Activated B cell treated with CpG ODN at 0.5 μM for 24 hours (primary cell): ENCODE measurements at places on chromosomes 6 and 20.

- no peak for DNase-seq
Observed at GRCh38 chr6:166075186-166075585, 92.5 kb downstream of the TBXT start.

GRCh38 chr6:158744986-158745430, 74.2 kb downstream of the EZR start:
- no peak for DNase-seq

GRCh38 chr20:32189123-32189410, 18.5 kb downstream of the PLAGL2 start:
- no peak for DNase-seq

DNA sequence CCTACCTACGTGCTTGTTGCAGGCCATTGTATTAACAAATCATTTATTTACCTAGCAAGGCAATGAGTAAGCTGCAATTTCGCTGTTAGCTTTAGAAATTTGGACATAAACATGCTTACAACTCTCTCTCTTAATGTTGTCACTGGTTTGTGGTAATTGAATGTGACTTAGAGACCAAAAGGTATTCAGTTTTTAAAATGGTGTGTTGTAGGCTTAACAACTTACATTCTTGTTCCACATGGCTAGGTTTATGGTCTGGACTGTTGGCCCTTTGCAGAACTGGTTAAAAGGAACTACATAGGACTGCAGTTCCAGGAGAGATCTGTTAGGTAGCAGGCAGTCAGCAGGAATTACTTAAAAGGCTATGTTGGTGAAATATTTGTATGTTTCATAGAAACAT, 10.3 kb upstream of the CTAGE9 start:
- no peak for DNase-seq

DNA sequence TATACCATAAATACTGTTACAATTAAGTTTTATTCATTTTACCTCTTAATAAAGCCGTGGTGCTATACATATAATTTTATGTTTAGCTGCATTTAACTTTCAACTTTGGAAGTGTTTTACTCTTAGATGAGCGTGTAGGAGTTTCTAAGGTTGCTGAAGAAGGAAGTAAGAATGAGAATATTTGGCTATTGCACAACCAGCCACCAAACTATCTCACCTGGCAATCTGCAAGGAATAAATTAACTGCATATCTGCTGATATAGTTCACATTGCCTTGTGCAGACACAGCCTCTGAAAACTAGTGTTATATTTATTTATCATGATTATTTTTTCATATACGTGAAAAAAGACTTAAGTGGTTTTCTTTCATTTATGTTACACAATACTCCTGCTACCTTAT, 230.4 kb downstream of the PLCB1 start:
- no peak for DNase-seq

- DNase-seq: no peak
Observed at GRCh38 chr6:157747370-157747769, 75.7 kb upstream of the SNX9 start.

DNA sequence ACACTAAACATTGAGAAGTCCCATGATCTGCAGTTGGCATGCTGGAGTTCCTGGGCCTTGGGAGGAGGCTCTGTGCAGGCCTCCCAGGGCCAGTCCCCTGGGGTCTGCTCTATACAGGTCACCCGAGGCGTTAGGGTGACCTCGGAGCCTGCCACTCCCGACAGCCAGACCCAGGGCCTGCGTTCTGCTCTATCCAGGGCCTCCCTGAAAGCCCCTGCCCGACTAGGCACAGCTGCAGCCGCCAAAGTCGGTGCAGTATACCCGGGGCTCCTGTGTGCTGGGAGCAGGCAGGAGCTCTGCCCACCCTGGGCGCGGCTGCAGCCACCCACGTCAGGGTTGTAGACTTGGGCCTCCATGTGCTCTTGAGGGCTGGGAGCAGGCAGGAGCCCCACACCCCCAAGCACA, 6.3 kb upstream of the OR14J1 start:
- DNase-seq: no peak

DNA sequence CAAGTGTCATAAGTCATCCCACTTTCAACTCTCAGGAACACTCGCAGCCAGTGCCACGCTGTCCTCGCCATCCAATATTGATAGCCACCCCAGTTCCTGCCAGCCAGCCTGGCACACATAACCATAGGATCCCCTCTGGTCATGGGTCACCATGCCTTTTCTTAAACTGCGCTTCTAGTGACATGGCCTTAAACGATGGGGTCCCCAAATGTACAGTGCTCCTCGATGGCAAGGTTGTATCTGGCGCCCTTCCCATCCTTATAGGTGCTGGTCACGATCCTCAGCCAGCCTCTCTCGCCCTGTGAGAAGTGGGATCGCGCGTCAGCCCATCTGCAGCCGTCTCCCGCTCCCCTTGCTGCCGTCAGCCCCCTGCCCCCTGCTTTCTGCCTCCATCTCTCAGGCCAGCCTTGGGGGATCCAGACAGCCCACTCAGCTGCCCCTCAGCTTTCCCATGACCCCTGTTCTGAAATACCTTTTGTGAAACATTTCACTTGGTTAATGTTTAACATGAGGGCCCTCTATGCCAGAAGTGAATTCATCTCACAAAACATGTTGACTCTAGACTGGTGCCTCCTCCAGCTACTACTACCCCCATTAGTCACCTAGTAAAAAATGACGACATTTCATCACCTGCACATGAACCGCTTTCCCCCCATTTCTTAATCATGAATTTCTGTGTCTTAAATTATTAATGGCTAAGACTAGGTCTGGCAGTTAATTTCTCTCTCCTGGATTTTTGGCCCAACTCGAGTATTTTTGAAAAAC, 11.4 kb downstream of the CTSZ start:
- DNase-seq: no peak

DNA sequence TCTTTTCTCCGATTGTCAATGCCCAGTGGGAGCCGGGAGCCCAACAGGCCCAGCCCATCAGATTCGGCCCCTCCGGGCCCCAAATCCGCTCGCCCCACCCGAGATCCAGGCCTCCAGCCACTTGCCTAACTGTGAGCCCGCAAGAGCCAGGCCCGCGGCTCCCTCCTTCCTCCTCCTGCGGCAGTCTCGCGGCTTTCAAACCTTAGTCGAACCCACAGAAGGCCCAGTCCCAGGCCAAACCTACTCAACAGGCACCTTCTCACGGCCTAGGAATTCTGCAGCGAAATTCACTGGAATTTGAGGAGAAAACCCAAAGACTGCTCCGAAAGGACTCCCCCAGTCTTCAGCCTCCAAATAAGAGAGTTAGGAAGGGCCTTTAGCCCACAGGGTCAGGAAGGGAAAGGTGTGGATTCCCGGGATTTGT, 2.8 kb upstream of the TFAP2A start:
- DNase-seq: no peak

DNA sequence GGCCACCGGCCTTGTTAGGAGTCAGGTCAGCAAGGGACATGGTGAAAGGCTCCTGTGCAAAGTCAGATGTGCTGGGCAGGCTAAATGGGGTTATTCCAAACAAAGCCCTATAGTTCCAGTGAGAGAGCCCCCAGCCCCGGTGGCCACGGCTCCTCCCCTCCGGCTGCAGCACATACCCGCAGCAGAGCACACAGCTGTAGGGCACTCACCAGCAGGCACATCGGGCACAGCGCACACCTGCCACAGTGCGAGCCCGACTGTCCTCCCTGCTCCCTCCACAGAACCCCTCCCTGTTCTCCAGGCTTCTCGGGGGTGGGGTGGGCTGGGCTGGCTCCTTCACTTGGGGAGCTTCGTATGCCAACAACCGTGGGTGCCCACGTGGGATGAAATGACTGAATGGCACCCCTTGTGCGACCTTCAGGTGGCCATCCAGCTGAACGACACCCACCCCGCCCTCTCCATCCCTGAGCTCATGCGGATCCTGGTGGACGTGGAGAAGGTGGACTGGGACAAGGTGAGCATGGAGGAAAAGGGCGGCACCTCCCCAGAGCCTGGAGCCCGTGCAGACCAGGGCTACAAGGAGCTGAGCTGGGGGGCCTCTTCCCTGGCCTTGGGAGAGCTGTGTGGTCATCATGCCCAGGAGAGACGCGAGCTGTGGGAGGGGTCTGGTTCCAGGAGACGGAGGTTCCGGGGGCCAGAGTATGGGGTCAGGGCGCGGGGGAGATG, 30.9 kb downstream of the PYGB start:
- peak; percentile 12 for DNase-seq

- no peak for DNase-seq
Observed at GRCh38 chr6:116003668-116004067, 57.0 kb downstream of the FRK start.

GRCh38 chr20:20317195-20317594, 50.7 kb upstream of the INSM1 start:
- no peak for DNase-seq

DNA sequence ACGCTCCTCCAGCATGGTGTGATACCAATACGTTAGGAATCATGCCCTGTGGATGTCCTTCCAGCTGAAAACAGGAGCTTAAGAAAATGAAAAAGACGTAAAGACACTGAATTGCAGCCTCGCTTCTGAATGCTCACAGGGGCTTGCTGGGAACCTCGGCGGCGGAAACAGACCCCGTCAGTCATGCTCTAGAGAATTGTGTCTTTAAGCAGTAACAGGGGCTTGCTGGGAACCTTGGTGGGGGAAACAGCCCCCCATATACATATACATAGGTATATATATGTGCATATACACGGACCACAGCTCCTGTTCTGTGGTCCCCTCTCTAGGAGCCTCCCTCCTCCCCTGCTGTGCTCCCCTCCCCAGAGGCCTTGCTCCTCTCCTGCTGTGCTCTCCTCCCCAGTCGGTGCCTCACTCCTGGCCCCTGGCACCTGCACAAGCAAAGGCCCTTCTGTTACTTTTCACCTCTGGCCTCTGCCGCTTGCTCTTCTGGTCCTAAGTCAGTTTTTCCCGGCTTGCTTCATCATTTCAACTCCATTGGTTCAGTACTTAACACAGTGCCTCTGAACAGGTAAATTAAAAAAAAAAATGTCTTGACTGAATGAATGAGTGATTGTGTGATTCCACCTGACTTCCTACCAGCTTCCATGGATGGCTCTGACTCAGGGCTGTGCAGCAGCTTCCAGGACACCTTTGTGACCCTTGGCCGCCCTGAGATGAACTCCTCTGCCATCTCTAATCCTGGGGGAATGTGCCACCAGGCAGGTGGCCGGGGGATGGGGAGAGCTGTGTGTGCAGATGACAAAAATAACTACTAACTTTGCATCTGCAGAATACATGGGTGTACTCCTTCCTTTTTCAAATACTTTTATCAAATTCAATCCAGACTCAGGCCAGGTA, 246.1 kb downstream of the SMOC2 start:
- no peak for DNase-seq

DNA sequence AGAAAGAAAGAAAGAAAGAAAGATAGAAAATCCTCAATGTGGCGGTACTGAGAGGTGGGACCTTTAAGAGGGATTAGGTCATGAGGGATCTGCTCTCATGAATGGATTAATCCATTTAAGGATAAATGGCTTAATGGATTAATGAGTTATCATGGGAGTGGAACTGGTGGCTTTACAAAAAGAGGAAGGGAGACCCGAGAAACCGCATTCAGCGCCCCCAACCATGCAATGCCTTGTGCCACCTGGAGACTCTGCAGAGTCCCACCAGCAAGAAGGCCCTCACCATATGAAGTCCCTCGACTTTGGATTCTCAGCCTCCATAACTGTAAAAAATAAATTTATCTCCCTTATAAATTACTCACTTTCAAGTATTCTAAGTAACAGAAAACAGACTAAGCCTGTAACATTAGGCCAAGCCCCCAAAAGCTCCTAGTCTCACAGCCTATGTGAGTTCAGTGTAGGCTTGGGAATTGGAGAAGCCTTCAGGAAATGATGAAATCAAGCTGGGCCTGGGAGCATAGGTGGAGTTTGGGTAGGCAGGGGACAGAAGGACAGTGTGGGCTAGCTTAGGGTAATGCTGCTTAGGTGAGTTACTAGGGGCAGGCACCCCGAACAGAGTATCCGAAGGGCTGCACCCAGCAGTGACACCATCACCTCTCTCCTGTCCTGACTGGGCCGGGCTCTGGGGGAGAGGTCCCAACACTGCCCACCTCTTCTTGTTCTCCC, 36.2 kb upstream of the RNF24 start:
- no peak for DNase-seq

DNA sequence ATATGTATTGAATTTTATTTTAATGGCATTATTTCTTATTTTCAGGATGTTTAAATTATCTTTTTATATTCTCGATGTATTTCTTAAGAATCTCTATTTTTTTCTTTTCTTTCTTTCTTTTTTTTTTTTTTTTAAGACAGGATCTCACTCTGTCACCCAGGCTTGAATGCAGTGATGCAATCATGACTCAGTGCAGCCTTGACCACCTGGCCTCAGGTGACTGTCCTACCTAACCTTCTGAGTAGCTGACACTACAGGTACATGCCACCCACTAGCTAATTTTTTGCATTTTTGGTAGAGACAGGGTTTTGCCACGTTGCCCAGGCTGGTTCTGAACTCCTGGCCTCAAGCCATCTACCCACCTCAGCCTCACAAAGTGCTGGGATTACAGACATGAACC, 143.8 kb upstream of the LAMA2 start:
- DNase-seq: no peak

GRCh38 chr6:139779988-139780774, 405.7 kb upstream of the CITED2 start:
- DNase-seq: no peak

DNA sequence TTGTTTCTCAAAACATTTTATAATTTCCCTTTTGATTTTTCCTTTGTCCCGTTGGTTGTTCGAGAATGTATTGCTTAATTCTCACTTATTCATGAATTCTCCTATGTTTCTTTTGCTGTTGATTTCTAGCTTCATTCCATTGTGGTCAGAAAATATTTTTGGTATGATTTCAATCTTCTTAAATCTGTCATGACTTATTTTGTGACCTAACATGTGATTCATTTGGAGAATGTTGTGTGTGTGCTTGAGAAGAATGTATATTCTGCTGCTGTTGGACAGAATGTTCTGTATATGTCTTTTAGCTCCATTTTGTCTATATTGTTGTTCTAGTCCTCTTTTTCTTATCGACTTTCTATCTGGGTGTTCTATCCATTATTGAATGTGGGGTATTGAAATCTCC, 286.2 kb upstream of the RNF217 start:
- DNase-seq: no peak

GRCh38 chr20:47818996-47819609, 33.8 kb upstream of the SULF2 start:
- no peak for DNase-seq

DNA sequence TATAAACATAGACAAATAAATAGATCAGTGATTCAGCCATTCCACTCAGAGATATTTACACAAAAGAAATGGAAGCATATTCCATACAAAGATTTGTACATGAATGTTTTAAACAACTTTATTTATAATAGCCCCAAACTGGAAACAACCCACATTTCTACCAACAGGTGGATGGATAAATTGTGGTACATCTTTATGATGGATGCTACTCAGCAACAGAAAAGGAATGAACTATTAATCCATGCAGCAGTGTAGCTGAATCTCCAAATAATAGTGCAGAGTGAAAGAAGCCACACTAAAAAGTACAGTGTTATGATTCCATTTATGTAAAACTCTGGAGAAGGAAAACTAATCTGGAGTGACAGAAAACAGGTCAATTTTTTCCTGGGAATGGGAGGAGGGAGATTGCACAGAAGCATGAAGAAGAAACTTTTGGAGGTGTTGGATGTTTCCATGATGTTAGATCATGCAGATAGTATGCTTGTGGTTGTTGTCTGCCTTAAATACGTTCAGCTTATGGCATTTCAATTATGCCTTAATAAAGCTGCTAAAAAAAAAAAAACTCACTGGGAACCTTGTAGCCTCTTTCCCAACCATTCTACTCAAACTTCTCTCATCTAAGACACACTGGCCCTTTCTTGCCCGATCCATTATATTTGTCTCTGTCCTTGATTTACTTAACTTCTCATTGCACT, 100.9 kb downstream of the PPP1R14C start:
- DNase-seq: no peak
